Aorta (tissue), 5 donors: ENCODE measurements at places on chromosomes 3 and 15. TPM values are rescaled to one million over a fixed set of nuclear protein-coding genes. Genes with fewer than 3 reads are reported as not detected.

GRCh38 chr3:56889131-56889530 lies 87.4 kb upstream of the ARHGEF3 start:
- DNase-seq = no peak

GRCh38 chr3:116707531-116707930 lies 2.0 kb upstream of the TUSC7 start:
- no peak for DNase-seq

GRCh38 chr3:123667784-123668183 lies 82.9 kb upstream of the HACD2 start:
- no peak for DNase-seq

DNA sequence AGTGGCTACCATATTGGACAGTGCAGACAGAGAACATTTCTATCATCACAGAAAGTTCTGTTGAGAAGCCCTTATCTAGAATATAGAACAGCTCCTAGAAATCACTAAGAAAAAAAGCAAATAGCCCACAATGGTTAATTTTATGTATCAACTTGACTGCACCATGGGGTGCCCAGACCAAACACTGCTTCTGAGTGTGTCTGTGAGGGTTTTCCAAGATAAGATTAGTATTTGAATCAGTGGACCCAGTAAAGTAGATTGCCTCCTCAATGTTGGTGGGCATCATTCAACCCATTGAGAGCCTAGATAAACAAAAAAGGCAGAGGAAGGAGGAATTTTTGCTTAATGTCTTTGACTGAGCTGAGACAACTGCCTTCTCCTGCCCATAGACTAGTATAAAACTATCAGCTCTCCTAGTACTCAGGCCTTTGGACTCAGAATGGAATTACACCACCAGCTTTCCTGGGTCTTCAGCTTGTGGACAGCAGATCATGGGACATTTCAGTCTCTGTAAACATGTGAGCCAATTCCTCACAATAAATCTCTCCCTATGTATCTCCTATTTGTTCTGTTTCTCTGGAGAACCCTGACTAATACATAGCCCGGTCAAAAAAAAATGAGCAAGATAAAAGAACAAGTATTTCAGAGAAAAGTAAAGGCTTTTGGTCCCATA lies 55.9 kb upstream of the OXTR start:
- no peak for DNase-seq

DNA sequence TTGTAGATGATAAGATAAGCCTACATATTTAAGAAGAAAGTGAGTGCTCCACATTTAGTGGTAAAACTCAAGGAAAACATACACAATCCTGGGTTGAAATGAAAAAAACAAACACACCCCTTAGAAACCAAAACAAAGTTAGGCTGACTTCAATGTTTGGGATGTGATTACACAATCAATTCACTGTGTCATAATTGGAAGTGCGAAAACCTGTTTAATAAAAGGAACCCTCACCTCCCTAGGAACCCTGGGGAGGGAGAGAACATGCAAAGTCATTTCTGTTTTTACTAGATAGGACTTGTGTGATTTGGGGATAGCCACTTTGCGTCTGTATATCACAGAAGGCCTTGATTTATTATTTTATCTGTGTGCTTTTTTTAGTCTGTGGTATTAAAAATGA lies 275.0 kb downstream of the NFKBIZ start:
- no peak for DNase-seq

Gene LMOD3
- 0.12 TPM for total RNA-seq
